Activated naive CD4-positive, alpha-beta T cell treated with anti-CD3 and anti-CD28 coated beads, Interleukin-2, amount 50 U/mL, for 72 hours (primary cell): ENCODE measurements at places on chromosomes 6 and 20.
A peak's percentile ranks its signal among the peaks of the same experiment; 100 is the strongest.

- no peak for DNase-seq
These were observed 83.9 kb upstream of the GPR6 start for GRCh38 chr6:109894181-109894580.

- DNase-seq = no peak
These were observed 24.7 kb downstream of the TBC1D7 start for GRCh38 chr6:13303668-13304017.

- DNase-seq = no peak
These were observed 90.5 kb downstream of the UNC5CL start for GRCh38 chr6:40948570-40948969.

- peak; percentile 15 for DNase-seq
These were observed 44.6 kb upstream of the GGTLC1 start for GRCh38 chr20:24033151-24033550.

DNA sequence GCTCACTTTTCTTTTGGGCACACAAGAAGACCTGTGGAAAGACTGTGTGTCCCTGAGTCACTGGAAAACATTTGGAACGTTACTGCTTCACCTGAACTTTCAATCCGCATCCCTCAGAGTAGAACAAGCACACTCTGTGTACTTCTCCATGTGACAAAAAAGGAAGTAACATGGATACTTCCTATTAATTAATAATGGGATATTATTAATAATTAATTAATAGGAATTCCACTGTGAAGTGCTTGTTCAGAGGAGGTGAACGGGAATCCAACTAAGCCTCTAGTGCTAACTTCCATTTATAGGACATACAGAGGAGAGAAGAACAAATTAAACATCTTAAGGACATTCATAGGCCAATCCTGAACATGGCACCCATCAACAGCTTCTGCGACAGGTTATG is 407.8 kb downstream of the SYNE1 start:
- DNase-seq = no peak

- DNase-seq = no peak
These were observed 33.7 kb downstream of the SPTLC3 start for GRCh38 chr20:13042458-13042794.
